ENCODE measurements at places on chromosomes 1 and 21.

DNA sequence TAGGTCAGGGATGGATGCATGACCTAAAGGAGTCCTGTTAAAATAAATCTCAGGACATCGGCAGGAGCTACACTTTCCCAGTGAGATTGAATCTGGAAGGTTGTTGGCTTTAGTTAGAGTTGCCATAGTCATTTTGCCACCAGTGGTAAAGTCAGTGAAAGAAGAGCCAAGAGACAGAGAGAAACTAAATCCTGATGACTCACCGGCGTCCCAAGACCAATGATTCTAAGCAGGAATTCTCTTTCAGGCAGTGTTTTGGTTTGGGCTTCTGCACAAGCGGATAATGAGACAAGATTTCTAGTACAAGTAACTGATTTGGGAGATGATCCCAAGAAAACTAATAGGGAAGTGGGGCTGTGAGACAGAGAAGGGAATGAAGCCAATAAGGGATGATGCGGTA, 88.8 kb upstream of the ETS2 start:
- DNase-seq = no peak

DNA sequence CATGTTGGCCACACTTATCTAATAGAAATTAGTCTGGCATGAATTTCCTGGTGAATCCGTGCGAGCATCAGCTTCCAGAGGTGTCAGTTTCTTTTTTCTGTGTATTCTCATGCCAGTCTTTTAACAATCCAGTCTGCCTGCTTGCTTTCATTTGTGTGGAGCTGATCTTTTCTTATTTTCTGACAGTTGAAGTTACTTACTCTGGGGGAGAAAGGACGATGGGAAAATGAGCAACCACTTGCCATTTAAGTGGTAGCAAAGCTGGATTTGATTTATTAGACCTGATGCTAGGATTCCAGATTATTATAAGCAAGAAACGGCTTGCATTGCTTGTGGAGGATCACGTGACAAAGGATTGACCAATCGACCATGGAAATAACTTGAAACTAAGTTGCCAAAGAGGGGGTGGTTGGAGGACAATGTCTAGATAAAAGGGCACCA, 24.3 kb upstream of the APP start:
- no peak for DNase-seq

DNA sequence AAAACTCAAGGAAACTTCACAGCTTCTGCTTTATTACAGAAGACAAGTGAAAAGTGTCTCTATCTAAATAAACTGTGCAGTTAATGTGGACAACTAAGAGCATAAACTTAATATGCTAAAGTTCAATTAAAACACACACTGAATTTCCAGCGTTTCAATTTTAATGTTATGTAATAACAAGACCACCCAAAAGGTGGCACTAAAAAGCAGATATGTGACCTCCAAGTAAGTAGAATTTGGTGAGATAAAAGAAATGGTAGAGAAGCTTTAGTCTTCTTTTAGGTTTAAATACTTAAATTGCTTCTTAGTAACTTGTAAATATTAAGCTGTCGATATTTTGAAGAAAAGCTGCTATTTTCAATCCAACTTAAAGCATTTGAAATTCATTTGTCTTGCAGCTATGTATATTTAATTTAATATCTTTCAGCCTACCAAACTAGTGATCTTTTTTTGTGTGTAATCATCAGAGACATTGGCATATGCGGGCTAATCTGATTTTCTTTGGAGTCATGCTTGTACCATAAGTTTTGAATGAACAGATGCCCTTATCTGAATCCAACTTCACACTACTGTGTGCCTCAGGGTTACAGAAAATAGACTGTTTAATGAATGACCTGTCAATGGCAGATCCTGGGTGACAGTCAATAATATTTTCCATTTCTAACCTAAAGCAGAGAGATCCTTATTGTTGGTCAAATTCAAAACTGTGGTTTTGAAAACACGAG, 36.5 kb upstream of the ADAMTS1 start:
- peak; percentile 49 for DNase-seq

GRCh38 chr1:84406346-84406861, 8.1 kb downstream of the DNASE2B start:
- DNase-seq = no peak

- DNase-seq = no peak
These were observed 12.8 kb upstream of the CASQ2 start for GRCh38 chr1:115781343-115781742.

- DNase-seq = no peak
These were observed 10.8 kb upstream of the BCAR3 start for GRCh38 chr1:93692451-93692861.

DNA sequence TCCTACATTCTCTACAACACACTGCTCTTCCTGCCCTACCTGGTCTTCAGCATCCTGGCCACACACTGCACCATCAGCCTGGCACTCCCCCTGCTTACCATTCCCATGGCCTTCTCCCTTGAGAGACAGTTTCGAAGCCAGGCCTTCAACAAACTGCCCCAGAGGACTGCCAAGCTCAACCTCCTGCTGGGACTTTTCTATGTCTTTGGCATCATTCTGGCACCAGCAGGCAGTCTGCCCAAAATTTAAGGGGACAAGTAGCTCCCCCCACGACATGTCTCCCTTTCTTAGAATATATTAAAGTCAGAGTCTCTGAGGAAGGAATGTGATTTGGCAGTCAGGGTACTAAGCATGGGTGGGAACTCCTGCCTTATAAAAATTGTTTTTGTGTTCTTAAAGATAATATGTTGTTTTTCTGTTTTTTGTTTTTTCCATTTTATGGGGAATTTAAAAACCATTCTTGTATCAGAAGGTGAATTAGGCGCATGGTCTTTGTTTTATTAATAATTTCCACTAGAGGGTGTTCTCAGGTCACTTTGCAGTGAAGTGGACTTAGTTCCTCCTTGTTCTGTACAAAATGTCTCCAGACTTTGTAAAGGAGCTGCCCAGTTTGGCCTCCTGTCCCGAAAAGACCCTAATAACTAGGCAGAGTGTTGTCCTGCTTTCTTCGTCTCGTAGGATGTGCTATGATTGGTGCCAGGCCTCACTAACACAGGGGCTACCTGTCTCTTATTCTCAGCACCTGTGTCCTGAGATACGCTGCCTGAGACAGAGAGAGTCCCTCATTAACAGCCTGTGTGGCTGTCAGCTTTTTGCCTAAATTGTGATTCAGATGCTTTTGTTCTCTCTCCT, 13.1 kb downstream of the UBIAD1 start:
- DNase-seq = no peak

DNA sequence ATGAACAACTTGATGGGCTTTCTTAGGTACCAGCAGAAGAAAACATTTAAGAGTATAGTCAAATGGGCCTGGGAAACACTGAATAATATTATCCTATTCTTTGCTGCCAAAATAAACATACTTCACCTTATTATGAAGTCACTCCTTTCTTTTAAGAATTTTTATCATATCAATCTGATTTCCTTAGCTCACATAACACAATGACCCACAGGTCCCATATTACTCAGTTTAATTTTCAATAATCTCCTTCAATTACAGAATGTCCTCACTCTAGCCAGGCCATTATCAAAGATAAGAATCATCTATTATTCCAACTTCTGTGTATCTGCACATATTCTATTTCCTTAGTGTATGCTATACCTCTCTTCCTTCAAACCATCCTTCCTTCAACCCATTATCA, 63.0 kb downstream of the PIGK start:
- DNase-seq = no peak

GRCh38 chr1:31981972-31982371, 31.7 kb upstream of the KHDRBS1 start:
- no peak for DNase-seq

DNA sequence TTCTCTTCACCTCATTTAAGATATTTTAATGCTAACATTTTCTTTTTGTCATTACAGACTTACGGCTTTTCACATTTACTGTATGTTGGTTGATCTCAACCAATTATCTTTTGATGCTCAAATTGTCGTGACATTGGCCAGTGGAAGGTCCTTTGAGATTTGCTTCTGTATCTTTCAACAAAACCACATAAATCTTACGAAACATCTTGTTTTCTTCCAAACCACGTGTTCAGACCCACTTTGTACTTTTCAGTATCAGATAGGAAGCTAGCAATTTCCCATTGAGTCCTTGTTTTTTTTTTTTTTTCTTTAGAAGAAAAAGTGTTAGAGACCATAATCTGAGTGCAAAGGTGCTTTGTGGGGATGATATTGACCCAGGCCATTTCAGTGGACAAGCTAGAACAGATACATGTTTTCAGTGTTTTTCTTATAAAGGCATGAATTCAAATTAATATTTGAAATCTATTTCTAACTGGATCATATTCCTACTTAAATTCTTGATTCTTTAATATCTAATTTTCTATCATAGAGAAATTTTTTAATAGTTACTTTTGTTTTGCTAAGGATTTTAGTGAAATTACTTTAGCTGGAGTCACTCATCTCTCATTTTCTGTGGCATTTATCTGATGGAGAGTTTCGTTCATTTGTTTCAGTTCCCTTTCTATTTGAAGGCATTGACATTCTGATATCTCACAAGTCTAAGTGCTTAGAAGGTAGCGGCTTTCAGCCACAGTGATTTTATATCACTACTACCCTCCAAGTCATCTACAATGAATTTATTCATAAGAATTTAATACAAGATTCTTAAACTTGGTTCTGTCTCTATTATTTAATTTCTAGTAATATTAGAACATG, 26.7 kb downstream of the ATG4C start:
- DNase-seq = no peak

GRCh38 chr1:91798740-91799139, 87.2 kb downstream of the TGFBR3 start:
- DNase-seq = no peak

DNA sequence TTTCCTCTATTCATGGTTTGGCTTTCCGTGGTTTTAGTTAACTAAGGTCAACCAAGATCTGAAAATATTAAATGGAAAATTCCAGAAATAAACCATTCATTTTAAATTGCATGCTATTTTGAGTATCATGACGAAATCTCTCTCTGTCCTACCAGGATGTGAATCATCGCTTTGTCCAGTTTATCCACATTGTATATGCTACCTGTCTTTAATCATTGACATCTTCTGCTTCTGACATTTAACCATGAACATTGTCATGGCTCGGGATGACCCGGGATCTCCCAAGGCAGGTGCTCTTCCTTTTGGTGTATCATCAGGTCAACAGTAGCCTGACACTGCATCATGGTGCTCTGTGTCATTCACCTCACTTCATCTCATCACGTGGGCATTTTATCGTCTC, 125.5 kb upstream of the HNRNPU start:
- DNase-seq = no peak

- DNase-seq = no peak
These were observed 69.9 kb upstream of the SLC35F3 start for GRCh38 chr1:233834609-233835008.

DNA sequence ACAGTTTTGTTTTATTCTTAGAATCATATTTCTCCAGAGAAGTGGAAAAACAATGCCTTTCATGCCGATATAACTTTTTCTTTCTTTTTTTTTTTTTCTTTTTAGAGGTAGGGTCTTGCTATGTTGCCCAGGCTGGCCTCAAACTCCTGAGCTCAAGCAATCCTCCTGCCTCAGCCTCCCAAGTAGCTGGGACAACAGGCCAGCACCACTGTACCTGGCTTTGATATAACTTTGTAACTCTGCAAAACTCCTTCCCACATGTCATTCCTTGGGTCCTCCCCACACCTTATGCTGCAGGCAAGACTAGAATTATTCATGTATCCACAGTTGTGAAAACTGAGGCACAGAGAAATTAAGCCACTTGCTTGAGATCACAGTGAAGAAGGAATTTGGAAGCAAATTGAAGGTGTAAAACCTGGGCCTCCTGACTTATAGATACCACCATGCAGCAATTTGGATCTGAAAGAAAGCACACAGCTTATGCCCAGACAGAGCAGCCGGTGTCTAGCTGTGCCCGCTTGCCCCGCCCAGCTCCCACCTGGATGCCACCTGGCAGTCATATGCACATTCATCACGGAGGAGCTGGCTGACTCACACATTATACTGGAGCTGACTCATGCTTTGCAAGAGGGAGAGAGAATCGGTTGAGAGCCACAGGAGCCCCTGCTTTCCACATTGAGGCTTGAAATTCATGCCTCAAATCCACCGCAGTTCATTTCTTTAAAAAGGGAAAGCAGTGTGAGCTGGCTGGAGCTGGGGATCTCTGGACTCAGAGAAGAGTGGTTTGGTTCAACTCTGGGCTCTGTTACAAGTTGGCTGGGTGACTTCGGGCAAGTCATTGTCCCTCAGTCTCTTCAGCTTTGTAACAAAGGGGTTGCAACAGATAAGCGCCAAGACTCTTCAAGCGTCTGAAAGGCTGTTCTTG, 8.3 kb upstream of the SLC2A1 start:
- no peak for DNase-seq

DNA sequence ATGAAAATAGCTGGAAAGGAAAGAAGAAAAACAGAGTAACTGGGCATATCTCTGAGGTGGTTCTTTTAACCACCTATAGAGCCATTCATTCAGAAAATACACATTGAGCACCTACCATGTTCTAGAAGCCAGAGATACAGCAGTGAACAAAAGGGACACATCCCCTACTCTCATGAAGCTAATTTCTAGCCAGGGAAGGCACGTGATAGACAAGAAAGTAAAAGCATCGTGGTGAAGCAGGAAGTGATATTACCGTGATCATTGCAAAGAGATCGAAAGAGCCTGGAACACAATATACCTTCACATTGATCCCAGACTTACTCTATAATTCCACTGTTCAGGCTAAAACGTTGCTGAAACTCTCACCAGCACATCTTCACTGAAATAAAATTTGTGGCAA, 76.0 kb downstream of the TIAM1 start:
- DNase-seq = no peak

DNA sequence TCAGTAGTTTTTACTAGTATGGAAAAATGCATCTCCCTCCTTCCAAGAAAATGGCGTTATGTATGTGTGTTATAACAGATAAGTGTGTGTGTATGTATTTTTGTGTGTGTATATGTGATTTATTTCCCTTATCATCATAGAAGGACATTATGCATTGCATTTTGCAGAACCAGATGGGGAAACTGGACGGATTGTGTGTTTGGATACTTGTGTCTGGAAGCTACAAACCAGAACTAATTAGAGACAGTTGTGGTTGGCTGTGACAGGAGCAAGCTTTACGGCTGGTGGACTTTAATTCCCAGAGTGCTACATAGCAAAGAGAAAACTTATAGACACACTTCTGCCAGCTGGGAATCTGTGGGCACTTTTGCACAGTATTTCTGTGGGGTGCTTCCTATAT, 162.5 kb downstream of the RWDD3 start:
- no peak for DNase-seq

DNA sequence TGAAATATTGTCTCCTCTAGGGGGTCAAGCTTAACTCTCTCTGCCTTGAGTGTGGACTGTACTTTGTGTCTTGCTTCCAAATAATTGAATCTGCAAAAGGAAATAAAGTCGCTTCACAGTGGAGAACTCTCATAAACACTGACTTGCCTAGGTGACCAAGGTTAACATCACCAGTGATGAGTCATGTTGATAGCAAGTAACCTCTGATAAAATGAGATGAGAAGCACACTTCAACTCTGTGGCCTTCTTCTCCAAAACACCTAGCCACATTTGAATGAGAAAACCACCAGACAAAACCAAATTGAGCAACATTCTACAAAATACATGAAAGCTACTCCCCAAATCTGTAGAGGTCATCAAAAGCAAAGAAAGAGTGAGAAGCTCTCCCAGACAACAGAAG, 37.6 kb downstream of the PDE4B start:
- no peak for DNase-seq

Data from NCI-H524 treated with DMSO at 0.1 percent for 48 hours (cell line).